Fibroblast of lung (primary cell): ENCODE measurements at places on chromosomes 11 and 22. TPM values are rescaled to one million over a fixed set of nuclear protein-coding genes. Genes with fewer than 3 reads are reported as not detected.

BLID gene
- 3.6 and 7.9 TPM in 2 replicates for total RNA-seq

GALR3 gene
- not detected in 2 replicates for total RNA-seq

DNA sequence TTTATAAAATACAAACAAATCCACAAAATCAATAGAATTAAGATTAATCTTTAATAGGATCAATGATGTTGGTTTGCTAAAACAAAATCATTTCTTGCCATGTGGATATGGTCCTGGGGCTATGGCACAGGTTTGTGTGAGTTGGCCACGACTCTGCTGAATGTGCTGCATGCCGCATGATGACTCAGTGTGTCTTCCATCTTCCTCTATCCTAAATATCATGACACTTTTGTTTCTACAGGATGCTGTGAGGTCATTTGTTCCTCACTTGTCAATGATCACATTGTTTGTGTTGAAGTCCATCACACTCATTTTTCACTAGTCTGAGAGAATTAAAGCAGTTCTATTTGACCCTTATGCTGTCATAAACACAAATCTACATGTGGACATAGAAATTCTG lies 167.2 kb upstream of the ZBED5 start:
- DNase-seq, result peak; percentile 47
- no peaks in the 10 kb centered on the region for H3K27me3 ChIP-seq
- no peaks in the 10 kb centered on the region for H3K36me3 ChIP-seq
- H3K4me3 ChIP-seq, result no peak overlapping the region
- no peak overlapping the region for H3K27ac ChIP-seq
- H3K4me1 ChIP-seq, result peaks cover 14% of the 10 kb centered on the region

- H3K4me1 ChIP-seq, result peaks cover 18% of the 10 kb centered on the region
- DNase-seq, result peak; percentile 98
- no peak overlapping the region for H3K27ac ChIP-seq
- H3K27me3 ChIP-seq, result no peaks in the 10 kb centered on the region
Observed at GRCh38 chr11:128208329-128209137, 378.8 kb downstream of the ETS1 start.

NPTXR gene
- total RNA-seq, result 1.0 and 2.0 TPM in 2 replicates

DNA sequence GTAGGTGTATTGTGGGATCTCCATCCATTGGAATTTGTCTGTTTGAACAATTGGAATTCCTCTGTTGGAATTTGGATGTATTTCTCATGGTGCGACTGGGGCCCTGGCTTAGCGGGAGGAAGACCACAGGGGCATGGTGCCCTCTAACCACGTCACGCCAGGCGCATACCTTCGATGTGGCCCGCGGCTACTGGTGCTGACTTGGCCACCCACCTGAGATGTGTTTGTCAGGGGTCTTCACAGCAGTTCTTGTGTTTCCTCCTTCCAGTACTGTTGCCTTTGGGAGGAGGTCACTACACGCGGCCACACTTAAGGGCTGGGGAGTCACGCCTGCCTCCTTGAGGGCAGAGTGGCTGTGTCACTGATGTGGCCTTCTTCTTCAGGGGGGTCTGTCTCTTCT lies 36.6 kb upstream of the GRAMD4 start:
- H3K36me3 ChIP-seq, result no peaks in the 10 kb centered on the region
- no peak overlapping the region for H3K27ac ChIP-seq
- no peak overlapping the region for H3K4me3 ChIP-seq
- no peak for DNase-seq
